ENCODE measurements at places on chromosomes 1 and 21. TPM values are rescaled to one million over a fixed set of nuclear protein-coding genes. Genes with fewer than 3 reads are reported as not detected.

Gene NSUN4
- total RNA-seq = 40.4 TPM

Gene SPRR1A
- total RNA-seq = not detected

GRCh38 chr1:109610609-109611307, 8.7 kb downstream of the GNAT2 start:
- no peaks in the 10 kb centered on the region for H3K36me3 ChIP-seq
- H3K4me3 ChIP-seq = no peak overlapping the region
- H3K4me1 ChIP-seq = peaks cover under 1% of the 10 kb centered on the region

DNA sequence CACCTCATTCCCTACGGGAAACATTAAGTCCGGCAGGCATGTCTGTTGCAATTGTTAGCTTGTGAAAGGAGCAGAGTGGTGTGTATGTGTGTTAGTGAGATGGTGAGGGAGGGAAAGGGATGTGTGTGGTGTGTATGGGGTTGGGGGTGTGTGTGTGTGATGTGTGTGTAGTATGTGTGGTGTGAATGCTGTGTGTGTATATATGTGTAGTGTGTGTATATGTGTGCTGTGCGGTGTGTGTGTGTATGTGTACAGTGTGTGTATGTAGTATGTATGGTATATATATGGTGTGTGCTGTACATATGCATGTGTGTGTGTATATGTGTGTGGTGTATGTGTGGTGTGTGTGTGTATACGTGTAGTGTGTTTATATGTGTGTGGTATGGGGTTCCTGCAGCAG, 20.8 kb upstream of the BLACAT1 start:
- H3K4me3 ChIP-seq = no peak overlapping the region
- DNase-seq = no peak
- peaks cover 16% of the 10 kb centered on the region for H3K4me1 ChIP-seq
- no peak overlapping the region for H3K27ac ChIP-seq
- peaks cover 4% of the 10 kb centered on the region for H3K36me3 ChIP-seq

GRCh38 chr1:155860970-155861510, 1.7 kb downstream of the SYT11 start:
- no peak for DNase-seq
- peaks cover 35% of the 10 kb centered on the region for H3K4me1 ChIP-seq
- H3K27me3 ChIP-seq = no peaks in the 10 kb centered on the region
- peaks cover 11% of the 10 kb centered on the region for H3K36me3 ChIP-seq

Gene TFF2
- total RNA-seq = not detected

GRCh38 chr1:6321205-6321604, 60.3 kb upstream of the GPR153 start:
- no peak overlapping the region for H3K27ac ChIP-seq
- DNase-seq = no peak
- no peak overlapping the region for H3K4me3 ChIP-seq
- H3K4me1 ChIP-seq = no peaks in the 10 kb centered on the region
- H3K27me3 ChIP-seq = no peaks in the 10 kb centered on the region
- peaks cover 5% of the 10 kb centered on the region for H3K36me3 ChIP-seq

DNA sequence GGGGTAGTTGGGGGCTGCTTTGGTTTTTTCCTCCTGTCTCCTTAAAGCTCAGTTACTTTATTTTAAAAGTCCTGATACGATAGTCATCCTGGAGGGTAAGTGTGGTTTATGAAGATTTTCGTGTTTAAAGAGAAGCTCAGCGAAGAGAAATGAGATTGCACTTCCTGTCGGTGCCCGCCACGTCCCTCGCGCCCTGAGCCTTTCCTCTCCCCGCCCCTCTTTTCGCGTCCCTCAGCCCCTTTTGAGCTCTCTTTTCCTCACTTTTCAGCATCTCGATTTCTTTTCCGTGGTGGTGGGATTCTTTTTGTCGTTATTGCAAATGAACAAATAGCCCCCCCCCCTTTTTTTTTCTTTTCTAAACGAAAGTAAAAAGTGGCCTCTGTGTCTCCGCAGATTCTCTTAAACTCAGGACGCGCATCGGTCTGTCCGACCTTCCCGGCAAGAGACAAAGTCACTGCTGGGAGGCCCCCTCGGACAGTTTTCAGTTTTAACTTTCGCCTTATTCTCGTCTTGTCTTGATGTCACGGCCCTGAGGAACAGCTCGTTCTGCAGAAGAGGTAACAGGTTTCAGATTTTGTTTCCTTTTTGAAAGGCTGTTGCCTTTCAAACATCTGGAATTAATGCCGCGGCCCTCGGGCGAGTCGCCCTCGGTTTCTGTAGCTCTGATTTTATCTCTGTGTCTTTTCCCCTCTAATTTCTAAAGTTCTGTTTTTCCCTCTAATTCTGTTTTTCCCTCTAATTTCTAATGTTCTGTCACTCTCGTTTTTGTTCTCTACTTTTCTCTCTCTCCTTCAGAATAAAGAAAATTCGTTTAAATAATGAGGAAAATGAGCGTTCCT, 1.0 kb upstream of the DMRTA2 start:
- H3K27me3 ChIP-seq = peaks cover 82% of the 10 kb centered on the region
- peak overlapping the region; percentile 70 for H3K4me3 ChIP-seq
- H3K27ac ChIP-seq = peak overlapping the region; percentile 60
- peaks cover 23% of the 10 kb centered on the region for H3K36me3 ChIP-seq
- DNase-seq = peak; percentile 73

Gene NUF2
- 41.9 TPM for total RNA-seq

DNA sequence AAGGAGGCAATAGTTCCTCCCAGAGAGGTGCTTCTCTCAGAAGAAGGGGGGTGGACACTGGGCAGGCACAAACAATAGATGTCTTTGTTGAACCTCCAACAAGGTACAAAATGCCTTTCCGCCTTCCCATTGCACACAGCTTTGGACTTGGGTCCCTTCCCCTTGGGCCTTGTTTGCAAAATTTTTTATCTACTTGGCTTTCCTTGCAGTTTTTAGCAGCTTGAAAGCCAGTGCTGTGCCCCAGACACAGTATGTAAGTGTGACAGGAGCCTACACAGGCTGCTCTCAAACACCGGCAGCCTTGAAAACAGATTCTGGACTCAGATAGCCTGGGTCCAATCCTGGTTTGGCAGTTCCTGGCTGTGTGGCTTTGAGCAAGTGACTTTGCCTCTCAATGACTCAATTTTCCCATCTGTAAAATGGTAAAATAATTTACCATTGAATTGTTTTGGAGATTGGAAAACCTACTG, 43.0 kb downstream of the ELAPOR1 start:
- H3K4me3 ChIP-seq = no peak overlapping the region
- no peak for DNase-seq
- no peak overlapping the region for H3K27ac ChIP-seq
- peaks cover 6% of the 10 kb centered on the region for H3K4me1 ChIP-seq
- peaks cover under 1% of the 10 kb centered on the region for H3K36me3 ChIP-seq

DNA sequence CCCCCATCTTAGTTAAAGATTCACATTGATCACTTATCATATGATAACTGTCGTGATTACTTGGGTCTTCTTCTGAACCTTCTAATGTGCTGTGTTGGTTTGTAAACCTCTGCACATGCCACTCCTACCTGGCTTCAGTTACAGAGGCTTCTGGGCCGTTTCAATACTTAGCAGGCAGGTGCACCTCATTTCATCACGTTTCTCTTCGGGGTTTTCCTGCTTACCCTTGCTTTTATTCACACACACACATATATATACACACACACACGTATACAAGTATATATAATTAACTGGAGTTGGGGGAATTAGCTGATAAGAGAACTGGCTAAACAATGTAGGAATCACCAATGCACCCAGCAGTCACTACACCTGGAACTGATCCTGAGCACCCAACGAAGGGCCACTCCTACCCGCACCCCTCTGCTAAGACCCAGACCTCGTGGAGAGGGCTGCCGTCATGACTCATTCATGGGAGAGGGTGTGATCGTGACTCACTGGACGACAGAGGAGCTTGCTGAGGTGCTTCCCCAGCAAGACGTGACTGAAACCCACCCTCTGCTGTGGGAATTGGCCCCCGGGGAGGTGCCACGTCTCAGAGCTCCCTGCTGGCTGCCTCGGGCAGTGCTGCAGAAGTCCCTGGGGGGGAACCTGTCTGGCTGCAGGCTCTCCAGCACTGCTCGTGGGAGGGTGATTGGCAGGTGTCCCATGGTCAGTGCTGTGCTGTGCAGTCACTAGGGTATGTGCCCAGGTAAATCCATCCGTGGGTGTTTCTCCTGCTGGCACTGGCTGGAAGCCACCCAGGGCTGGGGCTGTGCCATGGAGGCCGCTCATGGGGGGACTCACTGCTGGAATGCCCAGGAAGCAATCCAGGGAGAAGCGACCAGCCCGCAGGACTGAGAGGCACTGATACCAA, 166.6 kb downstream of the DYRK1A start:
- DNase-seq = no peak
- no peaks in the 10 kb centered on the region for H3K36me3 ChIP-seq
- no peak overlapping the region for H3K27ac ChIP-seq
- peaks cover 2% of the 10 kb centered on the region for H3K4me1 ChIP-seq

DNA sequence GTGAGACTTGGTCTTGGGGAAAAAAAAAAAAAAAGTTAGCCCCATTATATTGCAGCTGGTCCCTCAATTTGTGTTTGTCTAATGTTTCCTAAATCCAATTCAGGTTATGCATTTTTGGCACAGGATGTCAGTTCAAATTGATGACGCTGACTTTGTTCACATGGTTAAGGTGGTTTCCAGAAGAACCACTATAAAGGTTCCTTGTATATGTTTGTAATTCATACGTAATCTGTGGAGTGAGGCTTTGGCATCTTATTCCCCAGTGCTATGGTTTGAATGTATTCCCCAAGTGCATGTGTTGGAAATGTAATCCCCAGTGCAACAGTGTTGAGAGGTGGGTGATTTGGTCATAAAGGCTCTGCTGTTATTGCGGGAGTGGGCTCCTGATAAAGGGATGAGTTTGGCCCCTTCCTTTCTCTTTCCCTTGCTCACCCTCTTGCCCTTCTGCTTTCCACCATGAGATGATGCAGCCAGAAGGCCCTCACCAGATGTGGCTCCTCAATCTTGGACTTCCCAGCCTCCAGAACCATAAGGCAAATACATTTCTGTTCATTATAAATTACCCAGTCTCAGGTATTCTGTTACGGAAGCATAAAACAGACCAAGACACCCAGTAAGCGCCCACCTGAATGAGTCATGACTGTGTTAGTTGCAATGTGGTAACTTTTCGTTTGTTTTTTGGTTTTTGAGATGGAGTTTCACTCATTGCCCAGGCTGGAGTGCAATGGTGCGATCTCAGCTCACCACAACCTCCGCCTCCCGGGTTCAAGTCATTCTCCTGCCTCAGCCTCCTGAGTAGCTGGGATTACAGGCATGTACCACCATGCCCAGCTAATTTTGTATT, 19.5 kb upstream of the HLCS start:
- no peaks in the 10 kb centered on the region for H3K36me3 ChIP-seq
- H3K4me1 ChIP-seq = peaks cover 38% of the 10 kb centered on the region
- H3K4me3 ChIP-seq = peak overlapping the region; percentile 73
- H3K27me3 ChIP-seq = peaks cover 1% of the 10 kb centered on the region

DNA sequence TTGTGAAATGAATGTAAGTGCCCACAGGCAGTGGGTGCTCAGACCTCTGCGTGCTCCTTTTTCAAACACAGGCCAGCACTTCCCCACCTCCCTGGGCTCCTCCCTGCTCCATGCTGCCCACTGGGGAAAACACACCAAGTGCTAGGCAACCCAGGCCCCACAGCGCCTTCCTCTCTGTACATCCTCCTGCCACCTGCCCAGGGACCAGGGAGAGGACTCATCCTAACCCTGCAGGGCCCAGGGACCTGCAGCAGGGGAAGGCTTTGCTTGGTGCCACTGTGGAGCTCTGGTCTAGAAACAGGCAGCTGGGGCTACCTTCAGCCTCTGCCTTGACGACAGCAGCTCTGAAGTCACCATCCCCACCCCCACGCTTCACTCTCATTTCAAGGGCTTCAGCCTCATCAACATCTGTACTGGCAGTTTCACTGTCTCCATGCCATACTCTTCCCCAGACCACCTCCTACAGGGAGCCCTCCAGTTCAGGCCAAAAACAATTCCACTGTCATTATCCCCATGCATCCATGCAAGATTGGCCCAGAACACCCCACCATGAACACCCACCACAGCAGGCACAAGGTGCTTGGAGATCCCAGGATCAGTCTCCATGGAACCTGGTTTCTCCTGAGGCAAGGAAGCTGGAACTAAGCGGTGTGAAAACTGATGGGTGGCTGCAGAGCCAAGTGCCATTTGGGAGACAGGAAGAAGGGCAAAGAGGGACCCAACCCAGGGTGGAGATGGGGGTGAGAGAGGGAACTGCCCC, 1.1 kb downstream of the IGSF8 start:
- H3K27me3 ChIP-seq = no peaks in the 10 kb centered on the region
- H3K4me3 ChIP-seq = peak overlapping the region; percentile 89
- peaks cover 2% of the 10 kb centered on the region for H3K36me3 ChIP-seq
- peak overlapping the region; percentile 79 for H3K27ac ChIP-seq
- peaks cover 38% of the 10 kb centered on the region for H3K4me1 ChIP-seq

GRCh38 chr1:51933344-51933743, 54.8 kb upstream of the NRDC start:
- H3K27me3 ChIP-seq = peaks cover 8% of the 10 kb centered on the region
- DNase-seq = no peak
- no peak overlapping the region for H3K4me3 ChIP-seq
- no peaks in the 10 kb centered on the region for H3K36me3 ChIP-seq

DNA sequence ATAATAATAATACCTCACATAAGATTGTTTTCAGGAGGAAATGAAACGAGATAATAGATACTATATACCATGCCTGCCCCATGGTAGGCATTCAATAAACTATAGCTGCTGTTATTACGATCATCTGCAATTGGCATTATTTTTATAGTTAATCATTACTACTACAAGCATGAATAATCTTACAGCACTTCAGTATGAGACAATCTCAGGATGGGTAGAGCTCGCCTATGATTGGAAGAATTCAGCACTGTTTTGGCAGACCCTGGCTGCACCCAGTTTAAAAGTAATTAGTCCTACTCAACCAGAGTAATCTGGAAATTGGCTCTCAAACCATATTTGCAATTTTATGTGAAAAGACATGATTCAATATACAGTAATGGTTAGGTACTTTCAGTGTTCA, 105.0 kb upstream of the DPYD start:
- no peak overlapping the region for H3K27ac ChIP-seq
- DNase-seq = no peak
- peaks cover 3% of the 10 kb centered on the region for H3K4me1 ChIP-seq
- no peak overlapping the region for H3K4me3 ChIP-seq
- H3K27me3 ChIP-seq = peaks cover 8% of the 10 kb centered on the region
- no peaks in the 10 kb centered on the region for H3K36me3 ChIP-seq

Gene MX2
- total RNA-seq = 11.5 TPM

Gene FYB2
- not detected for total RNA-seq

DNA sequence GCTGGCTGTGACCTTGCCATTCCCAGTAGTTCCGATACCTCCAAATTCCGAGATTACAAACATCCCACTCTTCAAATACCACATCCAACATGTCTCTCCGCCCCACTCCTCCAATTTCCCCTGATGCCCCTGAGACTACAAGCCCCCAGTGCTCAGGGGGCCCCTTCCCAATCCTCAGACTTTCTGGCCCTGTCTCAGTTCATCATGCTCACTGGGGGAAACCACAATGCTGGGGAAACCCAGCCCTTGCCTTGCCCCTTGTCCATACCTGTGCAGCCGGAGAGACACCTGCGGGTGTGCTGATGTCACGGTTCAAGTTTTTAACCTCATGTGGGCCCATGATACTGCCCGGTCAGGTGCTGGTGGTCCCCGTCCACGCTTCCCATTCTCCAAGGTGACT, 226.6 kb downstream of the CAMTA1 start:
- no peaks in the 10 kb centered on the region for H3K27me3 ChIP-seq
- H3K36me3 ChIP-seq = no peaks in the 10 kb centered on the region
- H3K27ac ChIP-seq = no peak overlapping the region
- DNase-seq = no peak

Gene GREM2
- 0.05 TPM for total RNA-seq

GRCh38 chr1:223700388-223700918, 11.9 kb upstream of the CAPN2 start:
- H3K36me3 ChIP-seq = no peaks in the 10 kb centered on the region
- H3K4me3 ChIP-seq = peak overlapping the region; percentile 15
- peaks cover 51% of the 10 kb centered on the region for H3K4me1 ChIP-seq
- DNase-seq = no peak
- H3K27me3 ChIP-seq = peaks cover 6% of the 10 kb centered on the region
- peak overlapping the region; percentile 91 for H3K27ac ChIP-seq

Measured in activated CD4-positive, alpha-beta T cell treated with anti-CD3 and anti-CD28 coated beads, Interleukin-2, amount 10 ng/mL, durations not matched to agents 24 days and 14 days (primary cell).